ENCODE measurements at places on chromosomes 5 and 9. TPM values are rescaled to one million over a fixed set of nuclear protein-coding genes. Genes with fewer than 3 reads are reported as not detected.

GRCh38 chr5:976849-977751 lies 31.5 kb upstream of the NKD2 start:
- DNase-seq, result no peak

Gene FRRS1L
- not detected for total RNA-seq

DNA sequence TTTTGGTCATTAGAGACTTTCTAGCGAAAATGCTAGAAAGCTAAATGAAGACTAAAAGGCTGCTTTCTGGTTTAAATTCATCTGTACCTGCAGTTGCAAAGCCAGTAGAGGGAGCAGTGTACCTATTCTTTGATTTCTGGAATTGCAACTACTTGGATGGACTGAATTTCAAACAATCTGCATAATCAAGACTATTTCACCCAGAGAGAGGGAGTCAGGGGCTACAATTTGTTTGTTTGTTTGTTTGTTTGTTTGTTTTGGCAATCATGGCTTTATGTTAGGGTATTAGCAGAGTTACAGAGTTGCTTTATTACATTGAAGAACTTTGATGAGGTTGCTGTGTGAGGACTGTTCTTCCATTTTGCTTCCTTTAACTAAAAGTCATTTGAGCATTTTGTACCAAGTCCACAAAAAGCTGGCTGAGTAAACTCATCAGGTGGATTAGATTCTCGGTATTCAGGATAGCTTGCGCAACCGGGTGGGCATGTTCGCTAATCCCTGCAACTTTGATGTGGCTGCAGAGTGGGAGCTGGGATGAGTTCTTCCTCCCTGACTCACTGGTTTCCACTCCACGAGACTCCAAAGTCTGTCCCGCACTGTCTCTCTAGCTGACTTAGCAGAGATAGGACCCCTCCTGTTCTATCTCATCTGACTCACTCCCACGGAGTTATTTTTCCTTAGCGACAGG lies 80.0 kb upstream of the TUT7 start:
- peak; percentile 84 for DNase-seq

Gene LCN1
- total RNA-seq, result not detected

DNA sequence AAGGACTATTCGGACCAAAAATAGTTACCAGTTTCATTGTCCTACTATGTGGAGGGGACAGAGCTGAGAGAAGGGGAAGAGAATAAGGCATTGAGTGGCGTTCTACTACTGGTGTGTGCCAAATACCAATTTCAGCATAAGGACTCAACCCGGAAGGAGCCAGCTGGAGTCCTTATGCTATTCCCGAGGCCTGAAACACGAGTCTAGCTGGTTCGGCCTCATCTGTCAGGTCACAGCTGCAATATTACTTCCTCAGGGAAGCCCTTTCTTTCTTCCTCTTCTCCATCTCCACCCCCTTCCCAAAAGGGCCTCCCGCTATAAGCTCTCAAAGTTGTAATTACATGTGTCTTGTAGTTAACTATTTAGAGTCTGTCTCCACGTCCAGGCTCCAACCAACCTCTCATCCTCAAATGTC lies 20.5 kb upstream of the FER start:
- DNase-seq, result peak; percentile 35

DNA sequence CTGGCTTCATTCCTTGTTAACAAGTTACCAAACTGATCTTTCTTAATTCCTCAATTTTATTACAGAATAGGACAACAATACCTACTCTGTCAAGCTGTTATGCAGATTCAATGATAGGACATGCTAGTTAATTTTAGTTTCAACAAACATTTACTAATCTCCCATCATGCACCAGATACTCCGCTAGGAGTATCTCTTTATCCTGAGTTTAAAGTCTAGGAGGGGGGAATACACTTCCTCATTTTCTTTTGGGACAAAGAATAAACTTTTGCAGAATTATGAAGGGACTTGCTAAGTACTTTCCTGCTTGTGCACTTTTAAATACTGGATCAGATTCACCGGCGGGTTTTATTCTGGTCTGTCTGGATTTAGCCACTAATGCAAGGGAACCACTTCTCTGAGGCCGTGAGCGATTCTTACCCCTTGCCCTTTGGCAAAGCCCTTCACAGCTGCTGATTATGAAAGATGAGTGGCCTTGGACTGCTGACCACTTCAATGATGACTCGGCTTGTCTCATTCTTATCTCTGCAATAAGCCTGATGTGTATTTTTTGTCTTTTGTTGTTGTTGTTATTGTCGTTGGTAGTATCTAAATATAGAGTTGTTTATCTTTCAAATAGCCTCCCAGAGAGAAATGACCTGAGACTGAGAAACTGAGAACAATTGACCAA lies 73.9 kb downstream of the RMI1 start:
- DNase-seq, result peak; percentile 4

- DNase-seq, result peak; percentile 89
Observed at GRCh38 chr9:96232539-96233241, 69.3 kb downstream of the HSD17B3 start.

DNA sequence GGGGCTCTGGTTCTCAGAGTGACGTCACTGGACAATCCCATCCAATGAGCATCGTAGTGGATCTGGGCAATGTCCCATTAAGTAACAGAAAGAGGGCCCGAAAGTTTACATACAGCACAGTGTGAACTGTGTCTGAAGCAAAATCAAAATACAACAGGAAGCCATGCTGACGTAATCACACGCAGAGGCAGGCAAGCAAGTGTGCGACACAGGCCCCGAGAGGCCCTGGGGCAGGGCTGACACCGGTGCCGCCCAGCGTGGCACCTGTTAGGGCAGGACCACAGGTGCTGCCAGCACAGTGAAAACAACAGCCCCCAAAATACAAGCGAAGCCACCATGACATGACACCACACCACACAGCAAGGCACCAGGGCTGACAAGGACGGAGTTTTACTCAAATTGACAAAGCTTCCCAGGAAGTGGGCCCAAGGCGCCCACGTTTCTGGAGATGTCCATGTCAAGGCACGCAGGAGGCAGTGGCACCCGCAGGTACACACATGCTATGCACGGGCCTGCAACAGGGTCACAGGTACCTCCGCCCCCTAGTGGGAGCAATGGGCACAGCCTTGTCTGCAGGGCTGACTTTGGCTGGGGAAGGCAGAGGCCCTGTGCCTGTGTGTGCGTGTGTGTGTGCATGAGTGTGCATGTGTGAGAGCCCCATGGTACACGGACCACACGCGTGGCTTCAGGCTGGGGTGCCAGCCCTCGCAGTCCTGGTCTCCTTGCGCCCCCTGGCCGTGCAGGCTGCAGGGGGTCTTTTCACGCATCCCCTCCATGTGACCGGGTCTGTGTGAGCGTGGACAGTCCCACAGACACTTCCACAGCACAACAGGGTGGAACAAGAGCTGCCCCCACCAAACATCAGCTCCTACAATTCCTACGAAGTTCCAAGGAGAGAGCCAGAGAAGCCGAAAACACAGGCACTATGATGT lies 19.6 kb downstream of the QSOX2 start:
- DNase-seq, result peak; percentile 36

DNA sequence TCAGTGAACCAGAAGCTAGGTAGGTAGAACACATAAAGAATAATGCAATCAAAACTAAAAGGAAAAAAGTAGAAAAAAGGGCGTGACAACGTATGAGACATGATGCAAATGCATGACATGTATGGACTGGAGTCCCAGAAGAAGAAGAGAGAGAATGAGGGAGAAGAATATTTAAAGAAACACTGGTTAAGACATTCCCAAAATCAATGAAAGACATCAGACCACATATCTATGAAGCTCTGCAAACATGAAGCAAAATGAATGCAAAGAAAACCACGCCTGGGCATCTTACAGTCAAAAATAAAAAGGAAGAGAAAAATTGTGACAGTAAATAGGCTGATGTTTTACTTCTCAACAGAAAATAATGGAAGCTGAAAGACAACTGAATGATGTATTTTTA lies 23.8 kb upstream of the NKD2 start:
- DNase-seq, result no peak

Gene CDH9
- not detected for total RNA-seq

DNA sequence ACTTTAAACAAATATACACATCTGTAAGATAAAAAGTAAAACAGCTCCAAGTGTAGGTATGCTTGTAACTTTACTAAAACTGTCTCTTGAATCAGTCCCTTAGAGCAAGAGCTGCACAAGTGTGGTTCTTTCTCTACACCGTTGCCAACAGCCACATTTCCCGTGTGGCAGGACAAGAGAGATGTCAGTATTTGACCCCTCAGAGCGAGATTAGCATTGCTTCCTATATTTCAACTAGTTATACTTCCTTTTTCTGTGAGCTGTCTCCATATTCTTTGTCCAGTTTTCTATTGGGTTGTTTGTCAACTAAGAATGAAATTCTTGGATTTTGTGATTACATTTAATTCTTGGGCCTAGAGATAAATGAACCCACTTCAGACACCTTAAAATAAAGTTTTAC lies 8.0 kb downstream of the PLIN2 start:
- DNase-seq, result no peak

GRCh38 chr5:138748630-138749081 lies 4.6 kb upstream of the CTNNA1 start:
- DNase-seq, result peak; percentile 75

GRCh38 chr5:119016125-119016774 lies 27.9 kb upstream of the DTWD2 start:
- DNase-seq, result no peak

DNA sequence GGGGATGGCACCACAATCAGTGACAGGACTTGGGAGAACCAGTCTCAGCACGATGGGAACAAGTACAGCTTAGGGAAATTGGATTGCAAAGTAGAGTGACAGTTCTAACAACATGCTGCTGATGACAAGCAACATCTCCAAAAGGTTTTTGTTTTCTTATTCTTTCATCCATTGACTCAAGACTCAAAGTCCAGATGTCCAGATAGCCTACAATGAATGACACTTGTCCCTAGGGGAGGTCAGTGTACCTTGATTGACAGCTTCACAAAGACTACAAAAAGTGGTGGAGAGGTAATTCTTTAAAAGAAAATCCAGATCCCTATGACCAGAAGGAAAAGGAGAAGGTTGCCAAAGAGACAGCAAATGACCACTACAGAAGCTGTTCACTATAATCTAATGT lies 323.9 kb downstream of the TMEM232 start:
- no peak for DNase-seq

- DNase-seq, result peak; percentile 41
Observed at GRCh38 chr9:130539420-130540223, 39.8 kb upstream of the FUBP3 start.

Gene FGF1
- total RNA-seq, result 16.0 TPM

GRCh38 chr5:175866377-175866907 lies 4.9 kb upstream of the CPLX2 start:
- DNase-seq, result no peak

Gene KCNIP1
- not detected for total RNA-seq

Gene PHF24
- total RNA-seq, result not detected

GRCh38 chr5:61071526-61071925 lies 90.7 kb downstream of the SMIM15 start:
- DNase-seq, result no peak

- DNase-seq, result no peak
Observed at GRCh38 chr9:99811598-99812383, 9.9 kb upstream of the NR4A3 start.

Gene ROPN1L
- total RNA-seq, result 0.32 TPM

DNA sequence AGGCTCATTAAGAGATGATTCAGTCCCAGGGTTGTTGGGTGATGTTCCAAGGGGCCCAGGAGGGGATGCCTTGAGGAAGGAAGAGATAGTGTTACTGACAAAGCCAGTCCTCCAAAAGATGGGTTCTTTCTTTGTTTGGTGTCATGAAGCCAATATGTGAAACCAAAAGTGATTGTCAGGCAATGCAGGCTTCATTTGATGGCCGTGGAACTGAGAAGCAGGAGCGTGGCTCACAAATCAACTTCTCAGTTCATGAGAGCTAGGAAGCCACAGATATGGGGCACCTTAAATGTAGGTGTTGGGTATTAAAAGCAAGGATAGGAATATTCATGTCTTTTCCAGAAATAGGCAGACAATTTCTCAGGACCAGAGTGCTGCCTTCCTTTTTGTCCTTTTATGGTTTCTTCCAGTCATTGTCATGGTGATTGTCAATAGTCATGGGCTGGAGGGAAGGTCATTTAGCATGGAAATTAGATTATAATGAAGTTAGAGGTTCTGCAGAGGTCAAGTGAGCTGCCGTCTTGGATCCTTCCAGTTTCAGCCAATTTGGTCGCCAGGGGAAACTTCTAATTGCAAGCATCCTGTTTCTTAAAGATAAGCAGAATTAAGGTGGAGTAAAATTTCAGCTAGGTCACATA lies 393.0 kb downstream of the NTRK2 start:
- DNase-seq, result no peak

- peak; percentile 19 for DNase-seq
Observed at GRCh38 chr5:14503017-14503680, 78.4 kb upstream of the OTULINL start.

Gene NR2F1
- total RNA-seq, result 68.3 TPM

- peak; percentile 64 for DNase-seq
Observed at GRCh38 chr9:136312436-136312835, 8.5 kb upstream of the CCDC187 start.
